Renal cortex interstitium (tissue), 15 donors: ENCODE measurements at places on chromosomes 11 and 22.

GRCh38 chr11:60193687-60194433 is 11.0 kb upstream of the MS4A6A start:
- DNase-seq: no peak

DNA sequence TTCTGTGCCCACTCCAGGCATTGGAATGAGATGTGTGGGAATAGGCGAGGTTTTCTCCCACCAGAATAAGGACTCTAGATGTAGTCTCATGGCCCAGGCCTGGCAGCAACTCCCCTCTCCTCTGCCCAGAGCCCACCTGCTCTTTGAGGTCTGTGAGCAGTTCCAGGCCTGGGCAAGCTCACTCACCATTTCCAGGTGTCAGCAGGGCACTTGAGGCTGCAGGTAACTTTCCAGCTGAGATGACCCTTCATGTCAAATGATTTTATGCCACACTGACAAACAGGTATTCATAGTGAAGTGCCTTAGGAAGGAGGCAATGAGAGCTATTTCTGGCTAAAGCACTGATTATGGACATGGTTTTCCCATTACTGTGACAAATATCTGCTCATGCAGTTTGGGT is 123.3 kb upstream of the CCDC90B start:
- no peak for DNase-seq

- DNase-seq: no peak
Measured at GRCh38 chr22:44718418-44718817, 16.4 kb downstream of the PRR5 start.

DNA sequence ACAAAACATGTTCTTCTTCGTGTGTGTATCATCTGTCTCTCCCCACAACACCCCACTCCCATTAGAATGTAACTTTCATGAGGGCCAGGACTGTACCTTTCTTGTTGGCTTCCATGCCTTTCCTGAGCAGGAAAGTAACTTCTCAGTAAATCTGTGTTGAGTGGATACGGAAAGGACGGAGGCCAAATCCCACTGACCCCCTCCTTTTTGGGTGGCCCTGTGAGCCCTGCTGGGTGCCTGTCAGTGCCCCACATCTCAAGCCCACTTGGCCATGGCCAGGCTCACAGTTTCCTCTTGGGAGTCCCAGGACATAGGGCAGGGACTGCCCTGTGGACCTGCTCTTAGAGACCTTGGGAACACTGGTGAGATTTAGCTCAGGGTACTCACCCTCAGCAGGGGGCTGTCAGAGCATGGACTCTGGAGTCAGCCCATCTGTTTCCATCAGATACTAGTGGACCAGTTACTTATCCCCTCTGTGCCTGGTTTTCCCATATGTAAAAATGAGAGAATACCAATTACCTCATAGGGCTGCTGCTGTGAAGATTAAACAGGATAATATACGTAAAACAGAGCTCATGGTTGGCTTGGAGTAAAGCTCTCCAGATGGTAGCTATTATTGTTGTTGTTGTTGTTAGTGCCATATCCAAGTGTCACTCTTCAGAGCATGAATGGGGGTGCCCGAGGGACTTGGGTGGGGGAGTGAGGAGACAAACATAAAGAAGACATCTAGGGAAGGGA is 1.0 kb upstream of the C11orf96 start:
- DNase-seq: no peak

DNA sequence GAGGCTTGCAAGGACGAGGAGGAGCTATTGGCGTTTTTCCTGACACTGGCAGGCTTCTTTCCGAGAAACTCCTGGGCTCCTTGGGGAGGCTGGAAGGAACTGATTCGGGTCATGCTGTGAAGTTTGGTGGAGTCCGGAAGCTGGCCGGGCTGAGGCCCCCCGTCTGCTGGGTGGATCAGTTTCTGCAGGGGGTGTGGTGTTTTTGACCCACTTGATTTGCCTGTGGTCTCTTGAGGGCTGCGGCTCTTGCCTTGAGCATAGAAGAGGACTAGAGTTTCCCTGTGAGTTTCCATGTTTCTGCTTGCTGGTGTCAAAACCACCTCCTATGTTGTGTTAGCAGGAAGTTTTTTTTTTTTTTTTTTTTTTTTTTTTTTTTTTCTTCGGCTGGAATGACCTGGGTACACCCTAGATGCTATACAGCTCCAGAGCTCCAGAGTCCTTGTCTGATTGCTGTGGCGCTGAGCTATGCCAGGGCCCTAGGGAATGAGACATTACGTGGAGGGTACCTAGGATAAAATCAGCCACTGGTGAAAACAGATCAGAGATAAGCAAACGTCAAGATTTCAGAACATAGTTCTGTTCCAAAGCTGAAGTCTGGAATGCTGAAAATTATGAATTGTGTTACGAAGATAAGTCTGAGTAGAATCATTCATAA is 728 bp downstream of the TBC1D22A start:
- DNase-seq: no peak

GRCh38 chr11:129163714-129164164 is 28.4 kb downstream of the ARHGAP32 start:
- DNase-seq: no peak

GRCh38 chr11:68961245-68961644 is 19.5 kb downstream of the MRGPRD start:
- no peak for DNase-seq

- DNase-seq: no peak
Measured at GRCh38 chr11:133955081-133955891, 1.5 kb downstream of the IGSF9B start.

- DNase-seq: no peak
Measured at GRCh38 chr11:30631148-30631547, 45.0 kb upstream of the MPPED2 start.

GRCh38 chr11:69925366-69926196 is 106.4 kb upstream of the FGF3 start:
- DNase-seq: no peak

GRCh38 chr11:74014880-74015279 is 6.0 kb upstream of the UCP3 start:
- no peak for DNase-seq

DNA sequence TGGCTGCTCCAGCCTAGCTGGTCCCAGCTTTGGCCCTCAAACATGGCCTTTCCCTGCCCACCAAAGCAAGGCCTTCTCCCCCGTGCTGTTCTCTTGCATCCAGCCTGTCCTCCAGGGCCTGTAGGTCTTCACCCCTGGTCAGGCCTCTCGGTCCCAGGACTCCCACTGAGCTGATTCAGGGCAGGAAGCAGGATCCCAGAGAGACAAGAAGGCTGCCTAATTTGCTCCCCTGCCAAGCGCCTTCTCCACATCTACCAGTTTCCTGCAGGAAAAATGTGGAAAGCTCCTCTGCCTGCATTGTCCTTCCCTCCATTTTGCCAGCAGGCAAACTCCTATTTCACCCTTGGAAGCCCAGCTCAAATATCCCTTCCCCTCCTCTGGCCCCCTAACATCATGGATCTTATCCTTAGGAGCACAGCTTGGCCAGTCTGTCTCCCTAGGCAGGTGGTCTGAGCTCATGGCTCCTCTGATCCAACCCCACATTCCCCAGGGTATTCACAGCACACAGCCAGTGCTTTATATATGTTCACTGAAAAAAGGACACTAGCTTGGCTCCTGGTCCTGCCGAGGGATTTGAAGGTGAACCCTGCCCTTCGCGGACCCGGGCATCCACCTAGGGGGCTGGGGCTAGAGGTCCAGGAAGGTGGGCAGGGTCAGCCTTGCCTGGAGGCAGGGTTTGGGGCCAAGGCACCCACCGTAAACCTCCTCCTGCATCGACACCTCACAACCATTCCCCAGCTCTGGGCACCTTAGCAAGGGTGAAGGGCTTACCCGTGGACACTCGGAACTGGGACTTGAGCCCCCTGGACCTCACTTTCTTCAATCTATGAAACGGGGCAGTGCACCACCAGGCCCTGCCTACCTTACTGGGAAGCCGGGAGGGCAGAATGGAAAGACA is 968 bp downstream of the RHBDD3 start:
- DNase-seq: no peak

DNA sequence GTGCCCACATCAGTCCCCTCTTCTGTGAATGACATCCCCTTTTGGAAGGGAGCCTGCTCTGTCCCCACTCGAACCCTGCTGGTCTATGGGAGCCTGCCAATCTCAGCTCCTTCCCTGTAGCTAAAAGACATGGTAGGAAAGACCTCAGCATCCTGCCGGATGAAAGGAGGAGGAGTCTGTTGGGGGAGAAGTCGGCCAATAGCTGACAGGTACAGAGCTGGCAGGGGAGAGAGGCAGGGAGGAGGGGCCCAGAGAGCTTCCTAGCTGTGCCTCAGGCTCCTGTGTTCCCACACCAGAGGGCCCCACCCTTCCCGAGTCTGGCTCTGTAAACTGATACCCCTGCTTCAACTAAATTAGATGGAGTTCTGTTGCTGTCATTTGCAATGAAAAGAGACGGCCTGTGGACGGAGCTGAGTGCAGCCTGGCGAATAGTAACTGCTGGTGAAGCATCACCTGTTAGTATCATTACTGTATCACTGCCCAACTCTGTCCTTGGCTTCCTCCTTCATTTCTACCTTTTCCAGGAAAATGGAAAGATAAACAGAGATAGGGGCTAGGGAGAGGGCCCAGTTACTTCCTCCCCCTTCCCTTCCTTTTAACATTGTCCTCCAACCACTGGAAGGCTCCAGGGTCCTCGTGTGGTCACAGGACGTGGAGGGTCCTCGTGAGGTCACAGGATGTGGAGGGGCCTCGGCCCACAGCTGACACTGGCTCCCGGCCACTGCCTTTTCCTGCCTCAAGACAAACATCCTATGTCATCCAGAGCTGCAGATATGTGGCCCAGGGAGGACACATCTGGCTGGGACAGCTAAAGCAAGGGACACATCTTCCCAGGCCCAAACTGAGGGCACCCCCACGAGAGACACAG is 15.1 kb downstream of the FXYD6 start:
- DNase-seq: no peak

GRCh38 chr11:132519241-132519815 is 1013.0 kb downstream of the OPCML start:
- DNase-seq: no peak

GRCh38 chr11:118895093-118896039 is 11.7 kb downstream of the CXCR5 start:
- no peak for DNase-seq

DNA sequence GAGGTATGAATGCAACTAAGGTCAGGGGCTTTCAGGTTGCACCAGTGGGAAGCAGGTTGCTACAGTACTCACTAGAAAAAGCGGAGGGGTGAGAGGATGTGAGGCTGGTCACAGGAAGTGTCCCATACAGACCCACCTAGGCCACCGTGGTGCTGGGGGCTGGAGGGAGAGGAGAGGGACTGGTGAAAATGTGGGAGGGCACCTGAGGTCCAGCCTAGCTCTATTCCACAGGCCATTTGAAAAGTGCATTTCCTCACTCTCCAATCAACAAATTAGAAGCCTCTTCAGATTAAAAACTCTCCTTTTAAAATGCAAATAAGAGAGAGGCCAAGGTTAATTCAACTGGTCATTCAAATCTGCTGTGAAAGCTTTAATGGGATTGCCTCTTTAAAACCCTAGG is 38.6 kb upstream of the NCAM1 start:
- no peak for DNase-seq

DNA sequence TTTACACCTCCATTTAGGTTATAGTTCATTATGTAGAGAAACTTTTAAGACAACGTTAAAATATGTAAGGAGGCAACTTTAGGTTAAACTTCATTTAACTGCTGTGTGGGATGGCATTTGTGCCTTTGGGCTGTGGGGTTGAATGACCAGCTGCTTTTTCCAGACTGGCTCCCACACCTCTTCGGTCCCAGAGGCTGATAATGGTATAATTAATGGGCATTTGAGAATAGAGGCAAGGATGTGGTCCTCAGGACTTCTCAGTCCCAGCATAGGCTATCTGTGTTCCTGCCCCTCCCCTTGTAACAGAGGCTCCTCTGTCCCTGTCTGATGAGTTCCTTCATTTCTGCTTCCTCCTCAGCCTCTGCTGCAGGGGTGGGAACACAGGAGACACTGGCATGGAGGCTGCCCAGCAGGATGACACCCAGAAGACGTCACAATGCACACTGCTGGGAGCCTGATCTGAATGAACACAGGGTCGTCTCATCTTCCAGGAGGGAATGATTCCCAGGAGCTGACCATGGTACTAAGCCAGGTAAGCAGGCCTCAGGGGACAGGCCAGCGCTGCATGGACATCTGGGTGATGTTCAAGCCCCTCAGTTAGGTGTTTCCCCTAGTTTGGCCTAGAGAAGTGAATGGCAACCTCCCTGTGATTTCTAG is 17.1 kb upstream of the GNAZ start:
- no peak for DNase-seq

DNA sequence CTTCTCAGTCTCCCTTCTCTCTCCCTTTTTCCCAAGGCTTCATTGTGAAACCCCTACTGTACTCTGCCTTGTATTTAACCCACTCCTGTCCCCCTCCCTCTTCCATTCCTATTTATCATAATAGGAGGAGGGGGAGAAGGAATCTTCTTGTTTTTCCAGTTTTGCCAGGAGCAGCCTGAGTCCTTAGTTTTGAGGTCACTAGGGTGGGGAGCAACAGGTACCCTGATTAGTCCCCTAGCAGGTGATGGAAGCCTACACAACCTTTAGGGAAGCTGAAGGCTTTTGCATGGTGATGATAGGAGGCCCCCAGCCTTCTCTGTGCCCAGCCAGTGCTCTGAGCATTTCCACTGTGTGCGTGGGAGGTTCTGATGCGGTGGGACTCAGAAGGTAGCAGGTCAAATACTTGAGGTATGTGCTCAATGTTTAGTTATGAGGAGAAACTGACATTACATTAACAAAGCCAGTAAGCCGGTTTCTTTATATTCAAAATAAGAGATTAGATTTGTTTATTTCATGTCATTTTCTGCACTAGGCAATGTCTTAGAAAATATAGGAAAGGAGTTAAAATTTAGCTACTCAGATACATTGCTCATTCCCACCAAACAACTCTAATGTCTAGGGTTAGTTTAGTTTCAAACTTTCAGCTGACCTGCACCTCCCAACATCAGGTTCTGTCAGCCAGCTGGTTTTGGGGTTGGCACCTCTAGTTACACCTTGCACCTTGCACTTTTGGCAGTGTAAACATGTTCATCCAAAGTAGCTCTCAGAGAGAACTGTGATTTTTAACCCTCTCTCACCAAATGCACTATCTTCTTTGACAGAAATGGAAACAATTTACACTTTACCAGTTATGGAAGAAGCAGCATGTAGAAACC is 26.0 kb downstream of the PARVA start:
- DNase-seq: no peak

DNA sequence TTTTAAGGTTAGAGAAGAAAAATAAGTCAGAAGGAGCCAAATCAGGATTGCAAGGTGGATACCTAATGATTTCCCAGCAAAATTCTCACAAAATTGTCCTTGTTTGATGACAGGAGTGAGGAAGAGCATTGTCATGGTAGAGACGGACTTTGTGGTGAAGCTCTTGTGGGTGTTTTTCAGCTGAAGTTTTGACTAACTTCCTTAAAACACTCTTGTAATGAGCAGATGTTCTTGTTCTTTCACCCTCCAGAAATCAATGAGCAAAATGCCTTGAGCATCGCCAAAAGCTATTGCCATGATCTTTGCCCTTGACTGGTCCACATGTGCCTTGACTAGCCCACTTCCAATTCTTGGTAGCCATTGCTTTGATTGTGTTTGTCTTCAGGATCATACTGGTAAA is 20.0 kb downstream of the CALCB start:
- DNase-seq: no peak

GRCh38 chr11:117959438-117960149 is 26.6 kb upstream of the IL10RA start:
- DNase-seq: no peak
